ENCODE measurements at places on chromosomes 2 and 18.

DNA sequence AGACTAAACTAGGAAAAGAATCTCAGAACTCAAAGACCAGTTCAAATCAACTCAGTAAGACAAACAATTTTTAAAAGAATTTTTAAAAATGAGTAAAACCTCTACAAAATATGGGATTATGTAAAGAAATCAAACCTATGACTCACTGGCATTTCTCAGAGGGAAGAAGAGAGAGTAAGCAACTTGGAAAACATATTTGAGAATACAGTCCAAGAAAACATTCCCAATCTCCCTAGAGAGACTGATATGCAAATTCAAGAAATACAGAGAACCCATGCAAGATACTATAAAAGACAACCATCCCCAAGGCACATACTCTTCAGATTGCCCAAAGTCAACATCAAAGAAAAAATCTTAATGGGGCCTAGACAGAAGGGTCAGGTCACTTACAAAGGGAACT is 162.7 kb downstream of the WDPCP start:
- DNase-seq = no peak

DNA sequence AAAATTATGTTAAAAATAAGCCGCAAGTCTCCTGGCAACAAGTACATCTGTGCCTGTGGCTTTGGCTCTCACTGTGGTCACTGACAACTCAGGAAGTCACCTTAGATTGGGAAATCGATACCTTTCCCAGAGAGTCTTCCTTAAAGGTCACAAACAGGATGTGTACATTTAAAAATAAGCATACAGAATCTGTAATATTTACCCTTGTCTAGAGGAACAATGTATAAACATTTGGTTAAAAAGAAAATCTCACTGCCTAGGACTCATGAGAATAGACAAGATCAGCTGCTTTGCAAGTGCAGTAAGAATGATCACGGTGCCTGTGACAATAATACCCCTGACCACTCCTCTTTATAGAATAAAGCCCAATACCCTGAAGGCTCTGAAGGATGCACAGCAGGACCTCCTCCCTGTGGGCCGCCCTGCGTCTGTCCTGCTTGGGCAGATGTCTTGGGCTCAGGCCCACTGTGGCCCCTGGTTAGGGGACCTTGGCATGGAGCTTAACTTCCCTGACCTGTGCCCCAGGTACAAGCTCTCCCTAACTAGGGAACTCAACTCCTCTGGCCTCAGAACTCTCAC is 98.0 kb upstream of the MGAT4A start:
- DNase-seq = no peak

- no peak for DNase-seq
These were observed 905.1 kb upstream of the NXPH2 start for GRCh38 chr2:139685090-139685983.

DNA sequence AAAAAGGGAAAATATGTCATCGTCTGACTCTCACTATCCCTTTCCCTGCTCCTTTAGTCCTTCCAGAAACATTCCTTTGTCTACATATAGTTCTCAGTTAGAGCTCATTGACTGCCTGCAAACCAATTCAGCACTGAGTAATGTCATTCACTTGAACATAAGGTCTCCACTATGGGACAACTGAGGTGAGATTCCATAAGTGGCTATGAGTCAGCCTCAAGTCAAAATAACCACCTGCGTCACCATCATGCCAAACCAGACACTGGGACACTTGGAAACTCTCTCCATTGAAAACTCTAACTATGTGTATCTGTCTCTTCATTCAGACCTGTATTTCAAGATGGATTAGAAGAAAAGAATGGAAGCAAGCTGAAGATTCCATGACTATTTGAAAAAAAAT is 878.0 kb upstream of the PIK3C3 start:
- DNase-seq = no peak

GRCh38 chr2:85956646-85957039 is 67.9 kb upstream of the ST3GAL5 start:
- no peak for DNase-seq

DNA sequence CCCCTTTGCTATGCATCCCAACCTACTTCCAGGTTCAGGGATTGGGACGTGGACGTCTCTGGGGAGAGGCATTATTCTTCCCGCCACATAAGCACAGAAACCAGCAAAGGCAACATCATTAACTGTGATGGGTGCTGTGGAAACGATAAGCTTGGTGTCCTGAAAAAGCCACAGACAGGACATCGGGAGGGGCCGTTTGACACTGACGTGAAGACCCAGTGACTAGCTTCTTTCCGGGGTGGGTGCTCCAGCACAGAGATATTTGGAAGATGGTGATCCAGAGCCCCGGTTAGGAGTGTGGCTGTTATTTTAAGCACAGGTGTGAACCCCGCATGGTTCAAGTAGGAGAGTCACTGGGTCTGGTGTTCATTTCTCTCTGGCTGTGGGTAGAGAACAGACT is 163.8 kb upstream of the HDAC4 start:
- DNase-seq = no peak

GRCh38 chr18:25346561-25346960 is 5.4 kb downstream of the ZNF521 start:
- no peak for DNase-seq

GRCh38 chr2:167471332-167471731 is 583.1 kb downstream of the XIRP2 start:
- DNase-seq = no peak

- DNase-seq = no peak
These were observed 480.6 kb upstream of the HS6ST1 start for GRCh38 chr2:128799284-128799552.

GRCh38 chr2:76008001-76008702 is 297.4 kb upstream of the GCFC2 start:
- no peak for DNase-seq

GRCh38 chr2:73968357-73968937 is 16.3 kb upstream of the TET3 start:
- DNase-seq = no peak

GRCh38 chr2:134470561-134471168 is 216.8 kb downstream of the MGAT5 start:
- no peak for DNase-seq

- DNase-seq = no peak
These were observed 1.9 kb downstream of the PRKRA start for GRCh38 chr2:178448968-178449661.

DNA sequence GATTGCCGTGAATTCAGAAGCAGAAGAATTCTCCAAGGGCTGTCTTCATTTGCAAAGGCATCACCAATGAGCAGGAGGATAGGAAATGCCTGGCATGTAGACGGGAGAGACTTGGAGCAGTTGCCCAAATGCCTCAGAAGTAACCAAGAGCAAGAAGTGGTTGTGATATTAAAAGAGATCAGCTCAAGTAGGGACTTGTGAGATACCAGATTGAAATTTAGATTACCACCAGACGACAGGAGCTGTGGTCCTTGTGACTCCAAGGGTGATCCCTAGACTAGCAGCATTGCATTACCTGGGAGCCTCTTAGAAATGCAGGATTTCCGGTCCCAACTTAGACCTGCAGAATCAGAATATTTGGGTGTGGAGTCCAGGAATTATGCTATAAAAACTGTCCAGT is 228.6 kb upstream of the EPAS1 start:
- no peak for DNase-seq

- no peak for DNase-seq
These were observed 1072.0 kb downstream of the CBLN2 start for GRCh38 chr18:71471963-71472725.

GRCh38 chr2:222490131-222490530 is 65.8 kb downstream of the SGPP2 start:
- DNase-seq = no peak

GRCh38 chr18:980586-980985 is 75.9 kb downstream of the ADCYAP1 start:
- DNase-seq = no peak

- no peak for DNase-seq
These were observed 6.8 kb downstream of the ADCYAP1 start for GRCh38 chr18:911486-911885.

DNA sequence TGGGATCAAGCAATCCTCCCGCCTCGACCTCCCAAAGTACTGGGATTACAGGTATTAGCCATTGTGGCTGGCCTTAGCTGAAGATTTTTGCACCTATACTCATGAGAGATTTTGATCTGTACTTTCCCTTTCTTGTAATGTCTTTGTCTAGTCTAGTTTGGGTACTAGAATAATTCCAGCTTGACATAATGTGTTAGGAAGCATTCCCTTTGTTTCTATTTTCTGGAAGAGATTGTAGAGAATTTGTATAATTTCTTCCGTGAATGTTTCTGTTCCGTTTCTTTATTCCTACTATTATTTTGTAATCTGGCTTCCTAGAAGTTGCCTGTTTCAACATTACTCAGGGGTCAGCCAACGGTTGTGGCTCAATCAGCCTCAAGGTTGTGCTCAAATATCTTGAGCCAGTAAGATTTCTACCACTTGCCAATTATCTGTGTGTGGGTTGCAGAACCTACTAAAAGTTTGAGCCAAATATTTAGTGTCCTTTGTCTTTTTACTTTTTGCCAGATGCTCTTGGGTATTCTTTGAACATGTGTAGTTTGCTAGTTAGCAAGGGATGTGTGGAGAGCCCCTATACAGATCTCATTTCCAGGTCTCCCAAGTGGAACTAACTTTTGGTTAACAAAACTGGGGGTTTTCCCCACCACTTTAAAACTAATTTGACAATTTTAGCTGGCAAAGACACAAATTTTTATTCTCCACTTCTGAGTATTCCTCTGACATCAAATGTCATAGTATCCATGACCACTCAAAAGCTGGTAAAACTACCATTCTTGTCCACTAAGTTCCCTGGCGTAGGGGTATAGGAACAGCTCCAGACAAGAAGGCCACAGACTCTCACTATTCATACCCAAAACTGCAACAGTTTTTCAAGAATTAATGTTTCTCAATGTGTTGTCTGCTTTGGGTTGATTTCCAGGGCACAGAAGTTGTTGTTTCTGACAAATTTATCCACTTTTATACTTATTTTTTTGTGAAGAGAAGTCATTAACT is 42.8 kb upstream of the BAZ2B start:
- no peak for DNase-seq

- DNase-seq = no peak
These were observed 133.8 kb downstream of the CAMKMT start for GRCh38 chr2:44495544-44495943.

- no peak for DNase-seq
These were observed 339.2 kb upstream of the SALL3 start for GRCh38 chr18:78640246-78640995.

GRCh38 chr18:79248495-79249060 is 147.2 kb upstream of the NFATC1 start:
- no peak for DNase-seq

DNA sequence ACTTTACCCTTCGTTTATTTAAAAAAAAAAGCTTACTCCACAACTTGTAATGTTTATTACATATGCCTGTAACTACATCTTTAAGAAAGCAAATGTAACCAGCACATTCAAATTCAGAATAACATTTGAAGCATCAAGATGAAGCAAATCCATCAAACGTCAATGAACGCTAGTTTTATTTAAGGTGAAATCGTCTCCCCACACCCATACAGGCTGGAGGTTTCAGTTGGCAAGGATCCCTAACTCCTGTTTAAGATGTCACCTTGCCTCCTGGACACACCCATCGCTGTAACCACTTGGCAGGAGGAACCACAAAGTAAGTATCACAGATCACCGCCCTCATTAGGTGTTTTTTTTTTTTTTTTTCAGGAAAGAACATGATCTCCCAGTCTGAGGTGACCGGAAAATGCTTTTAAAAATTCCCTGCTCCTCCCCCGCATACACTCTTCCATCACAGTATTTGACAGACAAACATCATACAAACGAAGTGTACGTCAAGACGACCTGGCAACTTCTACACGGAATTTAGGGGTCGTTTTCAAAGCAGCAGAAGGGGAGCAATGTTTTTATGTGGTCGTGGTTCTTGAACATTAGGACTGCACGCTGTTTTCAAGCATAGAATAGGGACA is 19.7 kb upstream of the STPG4 start:
- DNase-seq = no peak

DNA sequence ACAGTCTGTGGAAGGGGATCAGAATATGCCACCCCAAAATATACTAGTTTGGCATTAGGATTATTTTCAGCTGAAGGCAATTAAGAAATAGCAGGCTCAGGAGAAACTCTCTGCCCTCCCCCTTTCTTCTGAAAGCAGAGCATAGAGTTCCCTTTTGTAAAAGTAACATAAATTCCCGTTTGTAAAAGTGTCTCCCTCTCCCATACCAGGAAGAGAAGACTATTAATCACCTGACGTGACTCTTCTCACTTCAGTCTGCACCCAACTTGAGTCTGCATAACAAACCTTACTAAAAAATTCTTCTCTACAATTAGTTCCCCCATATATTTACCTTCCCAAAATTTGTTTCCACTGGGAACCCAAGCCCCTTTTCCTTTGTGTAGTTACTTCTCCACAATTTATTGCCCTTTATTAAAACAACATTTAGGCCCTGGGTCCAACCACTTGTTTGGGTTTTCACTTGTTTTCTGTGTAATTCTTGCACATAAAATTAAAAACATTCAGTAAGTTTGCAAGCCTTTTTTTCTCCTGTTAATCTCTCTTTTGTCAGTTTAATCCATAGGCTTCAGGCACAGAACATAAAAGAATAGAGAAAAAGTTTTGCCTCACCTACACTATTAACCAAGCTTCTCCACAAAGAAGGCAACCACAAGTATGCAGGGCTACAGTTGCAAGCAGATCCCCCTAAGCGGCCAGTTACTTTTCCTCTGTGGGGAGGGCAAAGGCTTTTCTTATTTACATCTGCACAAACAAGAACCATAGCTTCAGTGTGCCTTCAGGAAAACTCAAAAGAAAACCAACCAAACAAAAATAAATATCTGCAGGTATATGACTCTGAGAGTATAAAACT is 107.6 kb upstream of the MSH2 start:
- DNase-seq = no peak

DNA sequence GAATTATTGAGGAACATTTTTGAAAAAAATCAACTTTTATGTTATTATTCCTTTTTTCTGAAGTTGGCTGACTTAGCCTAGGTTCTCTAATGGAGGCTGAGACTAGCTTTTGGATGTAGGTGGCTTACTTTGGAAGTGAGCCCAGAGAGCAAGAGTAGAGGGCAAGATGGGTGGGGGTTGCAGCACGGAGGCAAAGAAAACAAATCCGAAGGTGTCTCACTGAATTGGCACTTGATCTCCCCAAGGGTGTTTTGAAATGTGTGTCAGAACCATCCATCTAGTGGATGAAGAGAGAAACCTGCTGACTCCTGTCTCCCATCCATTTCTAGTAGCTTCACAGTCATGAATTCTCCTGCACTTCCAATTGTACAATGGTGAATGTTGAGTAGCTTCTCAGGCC is 390.7 kb downstream of the TMEM182 start:
- no peak for DNase-seq

DNA sequence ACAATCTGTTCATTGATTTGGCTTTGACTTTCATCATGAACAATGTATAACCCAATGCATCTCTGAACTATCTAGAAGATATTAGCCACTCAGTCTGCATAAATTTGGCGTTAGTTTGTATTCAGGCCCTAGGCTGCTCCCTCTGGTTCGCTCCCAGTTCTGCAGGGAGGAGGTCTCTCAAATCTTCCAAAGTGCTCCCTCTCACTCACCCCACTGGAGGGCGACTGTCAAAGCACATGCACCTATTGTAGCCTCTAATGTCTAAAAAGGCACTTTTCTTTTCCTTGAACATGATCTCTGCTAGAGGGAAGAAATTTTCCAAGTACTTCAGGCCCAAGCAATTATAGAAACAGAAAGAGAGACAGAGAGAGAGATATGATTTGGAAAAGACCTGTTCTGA is 291.5 kb downstream of the TDRD15 start:
- no peak for DNase-seq

GRCh38 chr18:14179306-14179705 is 47.1 kb upstream of the ZNF519 start:
- DNase-seq = no peak
